ENCODE measurements at places on chromosomes 2 and 18.

- DNase-seq = no peak
Measured at GRCh38 chr2:239648607-239649006, 247.8 kb upstream of the HDAC4 start.

DNA sequence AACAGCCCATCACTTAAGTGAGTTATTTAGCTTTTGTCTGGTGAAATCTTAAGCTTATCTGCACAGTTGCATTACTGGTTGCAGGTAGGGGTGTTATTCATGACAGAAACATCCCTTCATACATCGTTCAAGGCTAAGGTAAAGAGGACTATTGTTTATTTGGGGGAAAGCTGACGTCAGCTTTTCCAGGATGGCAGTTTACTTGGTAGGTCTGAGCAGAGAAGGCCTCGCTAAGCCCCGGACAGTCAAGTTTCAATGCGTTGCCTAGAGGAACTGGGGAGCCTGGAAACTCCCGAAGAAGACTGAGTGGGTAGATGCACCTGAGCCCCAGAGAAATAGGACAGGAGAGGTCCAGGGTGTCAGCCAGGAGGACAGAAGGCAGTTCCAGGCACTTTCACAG, 2.2 kb downstream of the RNU4ATAC start:
- no peak for DNase-seq

- DNase-seq = no peak
Measured at GRCh38 chr2:42079737-42080287, 32.0 kb downstream of the PKDCC start.

DNA sequence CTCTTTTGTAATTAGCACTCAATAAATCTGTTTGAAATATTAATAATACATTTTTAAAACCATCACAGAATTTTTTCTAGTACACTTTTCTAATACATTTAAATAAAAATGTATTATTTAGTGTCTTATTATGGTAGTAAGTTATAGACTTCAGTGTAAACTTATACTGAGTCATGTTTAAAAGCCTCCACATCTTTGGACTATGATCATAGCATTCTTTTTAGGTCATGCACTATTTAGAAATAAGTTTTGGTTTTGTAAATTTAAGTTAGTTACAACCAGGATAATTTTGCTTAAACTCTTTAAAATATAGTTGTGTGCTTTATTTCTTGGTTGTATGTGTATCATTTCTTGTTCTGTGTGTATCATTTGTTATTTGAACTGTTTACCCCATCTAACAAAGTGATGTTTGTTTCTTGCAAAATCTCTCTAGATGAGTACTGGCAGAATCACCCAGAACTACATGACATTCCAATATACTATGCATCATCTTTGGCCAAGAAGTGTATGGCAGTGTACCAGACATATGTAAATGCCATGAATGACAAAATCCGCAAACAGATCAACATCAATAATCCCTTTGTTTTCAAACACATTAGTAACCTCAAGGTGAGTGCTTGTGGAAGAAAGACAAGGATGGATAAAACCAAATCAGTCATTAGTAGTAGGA, 16.7 kb downstream of the CPSF3 start:
- DNase-seq = no peak

DNA sequence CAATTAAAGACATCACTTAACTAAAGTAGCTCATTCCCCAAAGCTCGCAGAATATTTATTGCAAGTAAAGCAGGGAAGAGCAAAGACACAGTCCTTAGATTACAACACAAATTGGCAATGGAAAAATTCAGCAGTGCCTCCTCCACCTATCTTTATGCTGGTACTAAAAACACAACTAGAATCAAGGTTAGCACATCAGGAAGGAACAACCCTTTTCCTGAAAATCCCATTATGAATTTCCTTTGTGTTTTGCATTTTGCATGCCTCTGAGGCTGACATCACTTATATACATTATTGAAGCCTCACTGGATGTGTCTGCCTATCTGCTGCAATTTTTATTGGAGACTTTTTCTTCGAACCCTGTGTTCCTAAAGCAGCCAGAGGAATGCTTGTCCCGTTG, 193.8 kb upstream of the STK17B start:
- no peak for DNase-seq

DNA sequence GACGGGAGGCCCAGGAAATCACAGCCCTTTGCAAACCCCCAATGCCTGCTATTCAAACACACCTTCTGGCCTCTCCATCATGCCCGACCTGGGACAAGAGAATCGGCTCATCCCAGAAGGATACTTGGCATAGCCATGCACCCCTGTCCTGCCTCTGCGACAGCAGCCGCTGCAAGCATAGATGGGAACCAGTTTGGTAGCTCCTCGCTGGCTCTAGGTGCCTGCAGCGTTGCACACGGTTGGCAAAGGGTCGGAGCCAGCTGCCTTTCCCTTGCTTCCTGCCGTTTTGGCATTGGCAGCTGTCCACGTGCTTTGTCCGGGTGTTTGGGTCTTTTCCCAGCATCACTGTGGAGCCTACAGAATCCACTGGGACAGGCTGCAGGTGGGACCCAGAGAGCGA, 76.9 kb downstream of the TWIST2 start:
- no peak for DNase-seq

DNA sequence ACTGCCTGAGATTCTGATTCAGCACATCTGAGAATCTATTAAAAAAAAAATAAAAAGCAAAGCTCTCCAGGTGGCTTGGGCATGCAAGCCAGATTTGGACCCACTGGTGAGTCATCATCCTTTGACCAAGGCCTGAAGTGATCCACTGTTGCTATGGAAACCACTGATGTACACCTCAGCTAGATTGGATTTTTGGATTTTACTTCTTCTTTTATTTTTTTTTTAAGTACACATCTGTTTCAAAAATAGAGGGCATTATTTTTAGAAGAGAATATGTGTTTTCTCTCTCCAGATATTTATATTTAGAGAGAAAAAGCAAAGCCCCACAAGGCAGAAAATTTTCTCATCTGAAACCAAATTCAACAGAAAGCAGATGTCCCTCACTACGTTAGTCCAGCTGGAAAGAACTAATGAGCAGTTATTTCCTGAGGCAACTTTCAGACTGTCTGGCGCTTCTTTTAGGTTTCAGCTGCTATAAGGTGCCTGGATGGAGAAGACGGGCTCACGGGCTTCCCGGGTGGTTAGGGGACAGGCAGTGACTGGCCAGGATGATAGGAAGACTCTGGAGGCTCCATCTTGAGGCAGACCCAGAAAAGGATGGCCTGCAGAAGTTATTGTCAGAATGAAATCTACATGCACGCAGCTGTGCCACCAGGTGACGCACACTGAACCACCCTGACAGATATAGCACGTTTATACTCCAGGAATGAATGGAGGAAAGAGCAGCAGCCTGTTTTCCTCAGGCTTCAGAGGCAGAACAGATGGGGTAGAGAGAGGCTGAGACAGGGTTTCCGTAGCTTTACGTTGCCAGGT, 50.5 kb downstream of the MRPL35 start:
- DNase-seq = no peak

DNA sequence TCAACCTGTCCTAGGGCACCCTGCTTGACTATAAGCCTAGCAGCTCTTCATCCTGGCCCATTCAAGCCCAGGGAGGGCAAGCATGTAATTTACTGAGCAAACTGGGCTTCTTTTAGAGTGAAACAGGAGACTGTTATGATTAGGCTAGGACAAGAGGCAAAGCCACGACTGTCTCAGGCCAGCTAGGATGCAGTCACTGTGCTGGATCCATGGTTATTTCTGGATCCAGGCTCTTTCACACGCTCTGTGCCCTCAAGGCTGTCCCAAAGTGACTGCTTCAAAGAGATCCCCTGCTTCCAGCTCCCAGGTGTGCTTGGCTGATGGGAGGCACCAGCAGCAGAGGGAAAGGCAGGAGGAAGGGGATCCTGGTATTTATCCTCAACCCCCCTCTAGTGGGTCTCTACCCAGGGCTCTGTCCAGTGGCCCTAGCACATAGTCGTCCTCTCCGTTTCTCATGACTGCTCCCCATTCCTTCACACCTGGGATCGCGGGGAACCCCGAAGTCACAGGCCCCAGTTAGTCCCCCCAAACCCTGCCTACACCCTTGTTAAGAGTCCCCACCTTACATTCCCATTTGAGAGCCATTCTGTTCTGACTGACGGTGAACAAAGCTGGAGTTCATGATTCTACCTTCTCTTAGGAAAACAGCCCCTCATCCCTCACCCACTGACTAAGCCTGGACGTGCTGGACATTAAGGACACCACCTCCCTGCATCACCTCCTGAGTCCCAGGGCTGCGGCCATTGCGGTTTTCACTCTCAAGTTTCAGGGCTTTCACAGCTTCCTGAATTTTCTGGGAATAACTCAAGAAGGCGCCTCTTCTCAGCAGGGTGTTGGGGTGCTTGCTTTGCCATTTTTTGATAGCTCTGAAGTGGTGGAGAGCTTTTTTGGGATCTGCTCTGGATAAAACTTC, 63.2 kb downstream of the POLR1A start:
- DNase-seq = no peak

DNA sequence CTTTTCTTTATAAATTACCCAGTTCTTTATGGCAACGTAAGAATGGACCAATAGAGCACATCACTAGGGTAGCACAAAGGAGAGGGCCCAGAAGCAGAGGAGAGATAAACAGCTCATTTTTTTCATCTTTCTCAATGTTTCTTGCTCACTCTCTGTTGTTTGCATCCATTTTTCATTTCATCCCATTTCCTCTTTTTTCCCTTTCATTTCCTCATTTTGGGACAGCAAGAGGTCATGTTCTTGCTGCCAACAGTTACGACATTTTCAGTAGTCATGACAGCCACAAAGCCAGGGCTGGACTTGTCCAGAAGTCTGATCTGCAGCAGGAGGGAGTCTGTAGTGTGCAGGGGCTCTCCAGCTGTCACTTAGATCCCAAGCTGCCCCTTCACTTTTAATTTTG, 52.7 kb upstream of the CYP1B1 start:
- DNase-seq = no peak

- DNase-seq = no peak
Measured at GRCh38 chr18:76524900-76525698, 30.1 kb upstream of the ZNF516 start.

- no peak for DNase-seq
Measured at GRCh38 chr2:124884315-124884714, 859.2 kb downstream of the CNTNAP5 start.

DNA sequence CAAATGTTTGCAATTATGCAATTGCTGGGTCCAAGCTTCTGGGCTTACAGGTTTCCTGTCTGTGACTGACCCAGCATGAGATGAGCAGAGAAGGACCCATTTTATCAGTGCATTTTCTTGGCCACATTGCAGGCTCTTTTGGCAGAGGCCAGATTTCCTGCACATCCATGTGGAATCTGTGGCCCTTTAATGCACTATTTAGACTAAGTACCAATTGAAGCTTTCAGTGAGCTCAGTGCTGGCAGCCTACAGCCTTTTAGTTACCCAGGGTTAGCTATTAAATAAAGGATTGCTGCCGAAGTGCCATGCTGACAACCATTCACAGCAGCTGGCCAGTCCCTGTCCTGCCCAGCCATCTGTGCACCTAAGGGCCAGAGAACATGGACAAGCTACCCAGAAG, 165.0 kb downstream of the ANKRD30B start:
- no peak for DNase-seq

GRCh38 chr2:235719146-235719942, 225.5 kb downstream of the AGAP1 start:
- DNase-seq = no peak
